ENCODE measurements at places on chromosomes 6 and 20. TPM values are rescaled to one million over a fixed set of nuclear protein-coding genes. Genes with fewer than 3 reads are reported as not detected.
A peak's percentile ranks its signal among the peaks of the same experiment; 100 is the strongest.

FAM83C gene
- polyA plus RNA-seq = not detected

SAMD10 gene
- polyA plus RNA-seq = not detected

CPNE5 gene
- 0.03 TPM for polyA plus RNA-seq

MEP1A gene
- polyA plus RNA-seq = not detected

GRIK2 gene
- polyA plus RNA-seq = 0.55 TPM

SPATA25 gene
- polyA plus RNA-seq = 0.77 TPM

RCAN2 gene
- not detected for polyA plus RNA-seq

PPARD gene
- polyA plus RNA-seq = 5.4 TPM

BPI gene
- not detected for polyA plus RNA-seq

CAPN11 gene
- 0.09 TPM for polyA plus RNA-seq

- DNase-seq = no peak
Measured at GRCh38 chr6:168418711-168419121, 22.3 kb upstream of the SMOC2 start.

- peak; percentile 51 for DNase-seq
Measured at GRCh38 chr20:50729901-50730764, 1.2 kb upstream of the PARD6B start.

GRCh38 chr20:60139663-60140446 lies 181.6 kb downstream of the CDH26 start:
- no peak for DNase-seq

DNA sequence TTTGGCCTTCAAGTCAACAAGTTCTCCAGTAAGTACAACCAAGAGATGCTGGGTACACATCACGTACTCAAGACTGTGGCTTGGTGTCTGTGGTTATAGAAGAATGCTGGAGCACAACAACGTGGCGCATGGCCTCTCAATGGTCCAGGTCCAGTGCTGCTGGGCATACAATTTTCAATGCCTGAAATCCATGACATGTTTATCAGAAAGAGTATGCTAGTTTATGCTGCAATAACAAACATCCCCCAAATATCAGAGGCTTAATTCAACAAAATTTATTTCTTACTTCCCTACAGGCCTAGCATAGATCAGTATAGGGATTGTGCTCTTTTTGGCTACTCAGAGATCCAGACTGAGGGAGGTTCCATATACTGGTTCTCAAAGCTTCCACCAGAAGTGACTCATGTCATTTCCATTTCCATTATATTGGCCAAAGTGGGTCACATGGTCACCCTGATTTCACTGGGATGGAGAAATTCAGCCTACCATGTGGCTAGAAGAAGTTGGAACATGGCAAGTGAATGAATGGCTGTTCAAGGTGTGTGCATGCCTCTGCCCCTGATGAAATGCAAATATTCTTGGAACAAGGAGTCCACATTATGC lies 33.3 kb upstream of the KIF16B start:
- DNase-seq = no peak

DNA sequence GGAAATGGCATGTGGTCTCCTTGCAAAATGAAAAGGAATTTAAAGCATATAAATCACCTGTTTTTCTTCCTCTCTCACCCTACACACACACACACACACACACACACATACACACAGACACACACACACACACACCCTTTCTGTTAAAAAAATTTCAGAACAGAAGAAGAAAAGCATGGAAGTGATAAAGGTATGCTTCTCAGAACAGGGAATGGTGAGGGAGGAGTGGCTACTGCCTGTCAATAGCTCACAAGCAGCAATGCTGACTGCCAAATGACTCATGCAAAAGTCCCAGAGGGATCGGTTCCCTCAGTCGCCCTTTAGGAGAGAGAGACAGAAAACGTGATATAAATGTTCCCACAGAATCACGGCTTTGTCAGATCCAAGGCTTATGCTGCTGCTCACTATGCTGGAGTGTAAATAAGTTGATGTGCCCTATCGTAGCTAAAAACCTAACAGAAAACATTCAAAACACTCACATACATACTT lies 102.6 kb downstream of the IBTK start:
- peak; percentile 76 for DNase-seq

- no peak for DNase-seq
Measured at GRCh38 chr6:110185879-110186278, 5.7 kb downstream of the CDC40 start.

- no peak for DNase-seq
Measured at GRCh38 chr6:8562125-8562524, 126.8 kb upstream of the SLC35B3 start.

- no peak for DNase-seq
Measured at GRCh38 chr20:25512709-25513108, 72.6 kb downstream of the NINL start.

GRCh38 chr20:35562541-35563110 lies 20.7 kb downstream of the ERGIC3 start:
- DNase-seq = no peak

DNA sequence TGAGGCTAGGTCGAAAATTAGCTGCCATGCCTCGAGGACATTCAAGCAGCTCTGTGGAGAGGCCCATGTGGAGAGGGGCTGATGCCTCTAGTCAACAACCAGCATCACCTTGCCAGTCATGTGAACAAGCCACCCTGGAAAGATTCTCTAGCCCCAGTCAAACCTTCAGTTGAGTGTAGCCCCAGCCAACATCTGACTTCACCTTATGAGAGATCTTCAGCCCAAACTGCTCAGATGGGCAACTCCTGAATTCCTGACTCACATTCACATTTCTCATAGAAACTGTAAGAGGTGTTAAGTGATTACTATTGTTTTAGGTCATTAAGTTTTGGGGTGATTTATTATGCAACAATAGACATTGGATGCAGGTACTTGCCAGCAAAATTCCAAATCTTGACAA lies 44.9 kb downstream of the GJA10 start:
- no peak for DNase-seq

- DNase-seq = no peak
Measured at GRCh38 chr6:137660296-137660731, 166.1 kb upstream of the OLIG3 start.

DNA sequence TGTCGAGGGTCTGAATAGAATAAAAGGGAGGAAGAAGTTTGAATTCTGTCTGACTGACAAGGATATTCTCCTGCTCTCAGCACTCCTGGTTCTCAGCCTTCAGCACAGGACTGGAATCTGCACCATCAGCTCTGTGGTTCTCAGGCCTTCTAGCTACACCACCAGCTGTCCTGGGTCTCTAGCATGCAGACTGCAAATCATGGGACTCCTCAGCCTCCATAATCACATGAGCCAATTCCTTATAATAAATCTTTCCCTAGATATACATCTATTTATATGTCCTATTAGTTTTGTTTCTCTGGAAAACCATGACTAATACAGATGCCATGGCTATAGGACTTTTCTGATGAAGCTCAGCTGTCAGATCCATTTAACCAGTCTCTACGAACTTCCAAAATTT lies 132.8 kb upstream of the ECI2 start:
- DNase-seq = no peak

DNA sequence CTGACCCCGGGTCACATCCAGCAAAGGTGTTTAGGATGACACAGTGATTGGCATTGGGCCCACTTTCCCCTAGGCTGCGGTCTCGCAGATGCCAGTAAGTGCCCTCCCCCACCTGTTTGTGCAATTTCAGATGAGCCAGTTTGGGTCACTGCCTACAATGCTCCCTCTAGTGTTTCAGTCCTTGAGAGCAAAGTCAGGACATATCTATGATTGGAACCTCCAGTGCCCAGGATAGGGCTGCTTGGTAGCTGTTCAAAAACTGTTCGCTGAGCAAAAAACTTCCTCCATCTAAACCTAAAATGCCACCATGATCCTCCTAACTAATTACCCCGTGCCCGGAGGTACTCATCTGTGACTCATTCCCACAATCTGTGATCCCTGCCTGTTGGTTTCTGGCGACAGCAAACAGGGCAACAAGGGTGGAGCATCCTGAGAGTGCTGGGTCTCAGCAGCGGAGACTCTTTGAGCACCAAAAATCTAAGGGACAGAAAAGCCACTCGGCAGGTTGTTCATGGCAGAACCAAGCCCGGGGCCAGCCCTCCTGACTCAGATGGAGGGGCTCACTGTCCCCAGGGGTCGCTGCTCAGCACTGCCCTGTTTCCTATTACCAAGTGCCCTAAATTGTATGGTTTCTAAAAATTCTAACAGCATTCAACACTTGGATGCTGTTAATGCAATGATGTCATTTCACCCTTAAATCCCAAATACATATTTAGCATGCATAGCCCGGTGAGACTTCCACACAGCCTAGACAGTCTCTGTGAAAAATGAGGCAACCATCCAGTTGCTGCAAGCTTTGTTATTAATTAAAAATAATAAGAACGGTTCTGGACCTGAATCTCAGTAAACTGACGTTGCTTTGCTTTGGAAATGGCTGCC lies 5.0 kb downstream of the VSX1 start:
- peak; percentile 80 for DNase-seq

- DNase-seq = no peak
Measured at GRCh38 chr20:9514461-9515213, at the start of gene LAMP5. Gene LAMP5 (plus strand): TSS chr20:9514590. CDS start chr20:9514853, 263 bp downstream.

GRCh38 chr6:25309886-25310285 lies 30.7 kb downstream of the CARMIL1 start:
- DNase-seq = no peak

GRCh38 chr6:157088841-157089240 lies 234.5 kb downstream of the TMEM242 start:
- DNase-seq = no peak

GRCh38 chr6:44704240-44705150 lies 317.0 kb downstream of the CDC5L start:
- no peak for DNase-seq
